CD4-positive, alpha-beta T cell treated with Interleukin-10 for 1 hour (primary cell): ENCODE measurements at places on chromosomes 4 and X.

- no peak for DNase-seq
Measured at GRCh38 chr4:108053251-108053711, 63.6 kb downstream of the HADH start.

GRCh38 chr4:35559559-35560365, 684.6 kb downstream of the ARAP2 start:
- DNase-seq: no peak

DNA sequence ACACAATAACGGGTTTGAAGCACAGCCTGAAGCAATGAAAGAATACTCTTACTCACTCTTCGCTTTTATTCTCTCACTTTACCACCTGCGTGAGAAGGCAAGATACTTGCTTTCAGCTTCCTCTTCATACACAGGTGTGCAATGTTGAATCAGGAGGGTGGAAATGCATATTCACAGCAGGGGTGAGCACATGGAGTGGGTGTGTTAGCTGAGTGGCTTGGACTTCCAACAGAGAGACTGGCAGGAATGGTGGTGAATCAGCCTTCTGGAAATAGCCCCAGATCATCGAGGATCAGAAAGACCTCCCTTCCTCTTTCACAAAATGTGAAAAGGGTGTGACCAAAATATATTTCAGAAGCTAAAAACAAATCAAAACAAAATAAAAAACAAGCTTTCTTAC, 521.2 kb downstream of the STIM2 start:
- DNase-seq: no peak

GRCh38 chrX:110462957-110463356, 104.3 kb downstream of the RTL9 start:
- no peak for DNase-seq

DNA sequence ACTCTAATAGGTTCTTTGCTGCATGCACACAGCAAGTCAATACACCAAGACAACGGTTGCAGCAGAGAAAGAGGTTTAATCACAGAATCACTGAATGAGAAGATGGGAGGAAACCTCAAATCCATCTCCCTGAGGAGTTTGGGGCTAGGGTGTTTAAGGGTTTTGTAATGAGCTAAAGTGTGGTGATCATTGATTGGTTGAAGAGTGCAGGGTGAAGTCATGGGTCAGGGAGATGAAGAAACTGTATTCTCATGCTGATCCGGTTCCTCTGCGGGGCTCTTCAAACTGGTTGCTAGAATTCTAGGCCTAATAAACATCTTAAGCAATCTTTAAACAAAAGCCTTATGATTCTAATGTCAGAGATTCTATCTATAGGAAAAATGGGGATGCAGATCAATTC, 432.5 kb upstream of the FAM47C start:
- no peak for DNase-seq

DNA sequence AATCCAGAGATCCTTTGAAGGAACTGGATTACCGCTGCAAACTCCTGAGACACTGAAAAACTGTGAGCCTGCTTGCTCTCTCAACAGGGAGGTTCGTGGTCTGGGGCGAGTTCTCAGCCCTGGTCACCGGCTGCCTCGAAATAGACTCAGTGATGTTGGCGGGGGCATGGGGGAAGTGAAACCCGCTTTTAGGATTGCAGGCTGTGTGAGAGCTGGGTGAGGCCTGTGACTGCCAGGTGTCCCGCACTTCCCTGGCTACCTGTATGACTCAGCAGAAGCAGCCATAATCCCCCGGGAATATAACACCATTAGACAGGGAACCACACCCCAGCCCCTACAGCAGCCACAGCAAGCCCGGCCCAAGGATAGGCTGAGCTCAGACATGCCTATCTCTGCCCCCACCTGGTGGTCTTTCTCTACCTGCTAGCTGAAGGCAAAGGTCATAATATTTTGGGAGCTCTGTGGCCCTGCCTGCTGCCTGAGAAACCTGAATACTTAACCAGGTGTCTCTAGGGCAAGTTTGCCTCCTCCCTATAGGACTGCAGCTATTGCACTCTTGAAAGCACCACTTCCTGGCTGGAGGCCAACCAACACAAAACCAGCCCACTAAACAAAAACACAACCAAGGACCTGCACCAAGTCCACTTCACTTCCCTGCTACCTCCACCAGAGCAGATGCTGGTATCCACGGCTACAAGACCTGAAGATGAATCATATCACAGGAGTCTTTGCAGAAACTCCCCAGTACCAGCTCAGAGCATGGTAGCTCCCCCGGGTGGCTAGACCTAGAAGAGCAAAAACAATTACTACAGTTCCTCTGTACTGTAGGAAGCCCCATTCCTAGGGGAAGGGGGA, 202.0 kb downstream of the RRAGB start:
- no peak for DNase-seq

GRCh38 chrX:48892896-48893295, 4.7 kb downstream of the TIMM17B start:
- no peak for DNase-seq

- no peak for DNase-seq
Measured at GRCh38 chr4:10081218-10081606, 35.4 kb downstream of the WDR1 start.

- no peak for DNase-seq
Measured at GRCh38 chr4:147769386-147769785, 37.5 kb downstream of the ARHGAP10 start.

DNA sequence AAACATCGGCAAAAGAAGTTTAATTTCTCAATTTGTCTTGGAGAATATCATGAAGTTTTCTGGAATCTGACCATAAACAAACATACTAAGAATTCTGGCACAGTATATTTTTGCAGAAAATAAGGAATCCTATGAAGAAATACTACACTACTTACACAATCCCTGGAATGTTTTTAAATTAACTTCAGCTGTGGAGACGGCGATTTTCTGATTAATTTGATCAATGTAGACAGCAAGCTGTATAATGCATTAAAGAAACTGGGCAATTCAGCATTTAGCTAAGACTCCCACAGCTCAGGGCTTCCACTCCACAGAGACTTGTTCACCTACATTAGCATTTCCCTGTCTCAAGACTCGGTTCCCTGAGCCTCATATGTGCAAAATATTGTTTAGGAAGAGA, 12.2 kb downstream of the EGFL6 start:
- no peak for DNase-seq

- no peak for DNase-seq
Measured at GRCh38 chr4:177680308-177680707, 238.1 kb upstream of the AGA start.

- no peak for DNase-seq
Measured at GRCh38 chrX:8253096-8253495, 82.0 kb upstream of the VCX2 start.

- DNase-seq: no peak
Measured at GRCh38 chr4:72971572-72971971, 97.9 kb downstream of the COX18 start.

GRCh38 chr4:150369434-150370380, 212.2 kb upstream of the MAB21L2 start:
- DNase-seq: no peak

DNA sequence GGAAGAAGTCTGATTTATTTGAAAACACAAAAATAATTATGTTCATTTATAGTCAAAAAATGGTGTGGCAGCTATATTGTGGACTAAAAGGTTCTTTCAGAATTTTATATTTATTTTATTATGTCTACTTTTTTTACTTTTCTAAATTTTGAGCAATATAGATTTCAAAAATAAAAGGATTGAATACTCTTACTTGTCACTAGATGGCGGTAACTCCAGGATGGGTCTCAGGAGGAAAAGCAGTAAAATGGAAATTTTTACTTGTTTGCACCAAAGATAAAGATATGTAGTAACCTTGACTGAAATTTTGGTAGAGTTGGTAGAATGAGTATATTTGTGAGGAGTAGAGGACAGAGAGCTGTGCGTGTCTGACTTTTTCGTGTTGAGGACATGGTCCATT, 14.5 kb upstream of the DACH2 start:
- no peak for DNase-seq

DNA sequence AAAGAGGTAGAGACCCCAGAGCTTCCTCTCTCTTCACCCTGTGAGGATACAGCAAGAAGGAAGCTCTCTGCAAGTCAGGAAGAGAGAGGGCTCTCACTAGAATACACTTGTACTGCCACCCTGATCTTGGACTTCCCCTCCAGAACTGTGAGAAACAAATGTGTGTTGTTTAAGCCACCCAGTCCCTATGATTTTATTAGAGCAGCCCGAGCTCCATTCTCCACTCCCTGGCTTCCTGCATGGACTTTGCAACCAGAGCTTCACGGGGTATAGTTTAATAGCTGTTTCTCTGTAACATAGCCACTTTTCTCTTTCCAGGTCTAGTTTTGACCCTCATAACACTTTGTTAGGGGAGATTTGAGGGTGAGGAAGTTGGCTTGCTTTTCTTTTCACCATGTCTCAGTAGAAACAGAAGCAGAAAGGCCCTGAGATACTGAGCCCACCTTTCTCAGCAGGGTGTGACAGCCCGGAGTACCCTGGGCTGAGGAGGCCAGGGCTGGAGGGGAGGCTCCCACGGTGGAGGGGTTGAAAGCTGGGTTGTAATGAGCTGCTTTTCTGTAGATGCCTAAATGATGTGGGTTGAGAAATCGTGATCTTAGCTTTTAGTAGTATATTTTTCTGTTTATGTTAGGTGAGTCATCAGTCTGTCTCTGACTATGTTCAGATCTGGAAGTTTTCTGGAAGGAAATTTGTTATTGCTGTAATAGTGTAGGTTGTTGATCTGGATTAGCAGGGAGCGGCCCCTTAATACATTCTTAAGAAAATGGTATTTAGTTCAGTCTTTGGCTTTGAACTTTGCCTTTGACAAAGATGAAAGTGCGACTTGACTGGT, 118.6 kb downstream of the PTTG2 start:
- DNase-seq: no peak

- no peak for DNase-seq
Measured at GRCh38 chr4:184616633-184617551, 32.4 kb downstream of the CASP3 start.

DNA sequence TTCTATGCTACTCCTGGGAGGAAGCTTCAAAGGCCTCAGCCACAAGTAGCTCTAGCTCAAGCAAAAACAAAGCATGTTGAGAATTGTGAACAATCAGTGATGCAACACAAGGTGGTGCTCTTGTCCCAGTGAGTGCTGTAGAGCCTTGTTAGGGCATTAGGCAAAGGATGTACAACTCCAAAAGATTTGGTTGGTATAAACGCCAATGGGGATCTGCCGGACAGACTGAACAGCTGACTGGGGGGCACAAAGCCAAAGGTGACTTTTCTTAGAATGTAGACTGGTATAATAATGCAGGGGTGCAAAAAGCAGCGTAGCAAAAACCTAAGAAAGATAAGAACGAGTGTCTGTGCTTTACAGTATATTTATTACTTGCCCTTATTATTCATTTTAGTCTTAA, 62.6 kb upstream of the ALB start:
- DNase-seq: no peak

- DNase-seq: no peak
Measured at GRCh38 chrX:68695206-68695845, 47.9 kb downstream of the STARD8 start.

DNA sequence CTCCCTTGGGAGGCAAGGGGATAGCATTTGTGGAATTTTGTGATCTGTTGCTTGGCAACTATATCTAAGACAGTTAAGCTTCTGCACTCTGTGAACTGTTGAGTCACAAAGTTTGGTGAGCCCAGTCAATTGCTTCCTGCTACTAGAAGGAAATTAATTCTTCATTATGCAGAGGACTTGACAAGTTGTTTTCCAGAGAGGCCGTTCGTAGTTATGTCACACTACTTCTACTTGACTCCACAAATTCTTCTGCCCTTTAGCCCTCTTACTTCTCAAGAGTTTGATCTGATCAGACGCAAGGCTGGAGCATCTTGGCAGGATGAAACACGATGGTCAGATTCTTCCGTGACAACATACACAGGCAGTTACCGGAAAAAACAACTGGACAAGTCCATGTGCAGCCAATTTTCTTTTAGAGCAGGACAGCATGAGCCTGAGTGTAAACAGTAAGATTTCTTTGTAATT, at the start of gene C4orf51:
TSS of gene C4orf51 (plus strand) at position 156 of the 465 bp plus-strand sequence. CDS start at position 214, 58 bp downstream.
- no peak for DNase-seq

- no peak for DNase-seq
Measured at GRCh38 chrX:107758231-107758766, 17.3 kb downstream of the TSC22D3 start.
